Breast epithelium (tissue), 4 donors: ENCODE measurements at places on chromosomes 4 and X. TPM values are rescaled to one million over a fixed set of nuclear protein-coding genes. Genes with fewer than 3 reads are reported as not detected.

Gene HS6ST2
- total RNA-seq: 1.3 TPM

Gene YIPF6
- total RNA-seq: 25.3 TPM

Gene WDFY3
- 156 TPM for total RNA-seq

Gene TMSB15C
- total RNA-seq: 4.1 TPM

Gene CXCR3
- not detected for total RNA-seq

GRCh38 chr4:150976478-150977118 is 38.5 kb downstream of the LRBA start:
- H3K4me1 ChIP-seq: no peaks in the 10 kb centered on the region
- H3K27ac ChIP-seq: no peak overlapping the region
- DNase-seq: no peak
- H3K36me3 ChIP-seq: no peaks in the 10 kb centered on the region
- H3K4me3 ChIP-seq: no peak overlapping the region
- no peaks in the 10 kb centered on the region for H3K27me3 ChIP-seq

GRCh38 chr4:189445613-189446012 is 495.1 kb upstream of the FRG1 start:
- no peaks in the 10 kb centered on the region for H3K36me3 ChIP-seq
- no peak for DNase-seq
- H3K4me1 ChIP-seq: no peaks in the 10 kb centered on the region
- H3K27ac ChIP-seq: no peak overlapping the region

- H3K4me1 ChIP-seq: no peaks in the 10 kb centered on the region
- no peaks in the 10 kb centered on the region for H3K27me3 ChIP-seq
- no peak for DNase-seq
- H3K27ac ChIP-seq: no peak overlapping the region
- no peaks in the 10 kb centered on the region for H3K36me3 ChIP-seq
These were observed 73.9 kb upstream of the DIPK2B start for GRCh38 chrX:45274576-45274975.

GRCh38 chrX:140503714-140504351 is 1.0 kb downstream of the SOX3 start:
- H3K4me1 ChIP-seq: no peaks in the 10 kb centered on the region
- H3K27me3 ChIP-seq: peaks cover 99% of the 10 kb centered on the region
- H3K36me3 ChIP-seq: no peaks in the 10 kb centered on the region
- peak overlapping the region; percentile 23 for H3K4me3 ChIP-seq
- DNase-seq: no peak
- H3K27ac ChIP-seq: no peak overlapping the region

DNA sequence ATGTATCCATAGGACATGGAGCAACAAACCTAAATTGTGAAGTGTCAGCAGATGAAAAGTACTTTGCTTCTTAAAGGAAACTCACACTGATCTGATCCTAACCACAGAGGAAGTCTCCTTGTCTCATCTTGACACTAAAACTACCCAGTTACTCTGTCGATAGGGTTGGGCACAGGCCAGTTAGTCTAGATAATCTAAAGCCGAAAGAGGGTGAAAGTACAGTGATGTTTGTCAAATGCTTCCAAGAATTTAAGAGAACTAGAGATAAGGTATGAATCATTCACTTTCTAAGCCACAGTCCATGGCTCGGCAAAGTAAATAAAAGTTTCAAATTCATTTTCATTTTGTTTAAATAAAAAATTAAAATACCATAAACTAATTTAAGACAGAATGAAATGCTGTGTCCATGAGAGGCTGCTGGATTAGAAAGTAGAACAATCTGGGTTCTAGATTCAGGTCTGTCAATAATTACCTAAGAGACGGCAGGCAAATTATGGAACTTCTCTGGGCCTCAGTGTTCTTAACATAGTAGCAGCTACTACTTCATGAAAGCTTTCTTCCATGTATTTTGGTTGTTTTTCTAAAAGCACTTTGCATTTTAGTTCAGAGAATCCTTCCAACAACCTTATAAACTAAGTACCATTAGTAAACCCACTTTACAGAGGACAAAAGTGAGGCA is 176.7 kb downstream of the LDB2 start:
- H3K27me3 ChIP-seq: no peaks in the 10 kb centered on the region
- peak overlapping the region; percentile 69 for H3K27ac ChIP-seq
- no peaks in the 10 kb centered on the region for H3K4me1 ChIP-seq
- H3K36me3 ChIP-seq: no peaks in the 10 kb centered on the region
- no peak for DNase-seq

GRCh38 chr4:139633661-139634060 is 32.0 kb upstream of the MGST2 start:
- H3K36me3 ChIP-seq: no peaks in the 10 kb centered on the region
- H3K27ac ChIP-seq: no peak overlapping the region
- H3K4me1 ChIP-seq: no peaks in the 10 kb centered on the region
- DNase-seq: no peak
- no peaks in the 10 kb centered on the region for H3K27me3 ChIP-seq

- H3K27me3 ChIP-seq: no peaks in the 10 kb centered on the region
- no peak for DNase-seq
- no peak overlapping the region for H3K4me3 ChIP-seq
- no peaks in the 10 kb centered on the region for H3K36me3 ChIP-seq
These were observed 167.2 kb downstream of the LHFPL1 start for GRCh38 chrX:112512509-112512908.

DNA sequence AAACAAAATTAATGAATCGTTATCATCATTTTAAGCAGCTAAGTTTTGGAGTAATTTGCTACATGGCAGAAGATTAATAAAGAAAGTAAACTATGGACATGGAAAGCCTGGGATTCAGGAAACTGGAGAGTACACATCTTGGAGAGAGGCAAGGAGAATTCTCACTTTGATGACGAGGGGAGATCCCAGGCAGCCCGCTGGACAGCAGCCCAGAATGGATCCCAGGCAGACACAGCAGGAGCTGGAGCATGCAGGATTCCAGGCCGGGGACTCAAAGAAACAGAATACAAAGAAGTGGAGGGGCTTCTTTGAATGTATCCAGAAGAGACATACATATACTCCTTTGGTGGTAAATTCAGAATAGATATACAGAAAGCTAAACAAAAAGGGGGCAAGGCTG is 118.0 kb upstream of the ATP6AP2 start:
- no peak overlapping the region for H3K27ac ChIP-seq
- no peaks in the 10 kb centered on the region for H3K4me1 ChIP-seq
- no peaks in the 10 kb centered on the region for H3K36me3 ChIP-seq
- no peak overlapping the region for H3K4me3 ChIP-seq
- peaks cover 54% of the 10 kb centered on the region for H3K27me3 ChIP-seq
- DNase-seq: no peak

- no peak overlapping the region for H3K27ac ChIP-seq
- no peak for DNase-seq
- H3K36me3 ChIP-seq: no peaks in the 10 kb centered on the region
- no peak overlapping the region for H3K4me3 ChIP-seq
- H3K27me3 ChIP-seq: no peaks in the 10 kb centered on the region
These were observed 2121.5 kb upstream of the AGA start for GRCh38 chr4:179563741-179564140.

DNA sequence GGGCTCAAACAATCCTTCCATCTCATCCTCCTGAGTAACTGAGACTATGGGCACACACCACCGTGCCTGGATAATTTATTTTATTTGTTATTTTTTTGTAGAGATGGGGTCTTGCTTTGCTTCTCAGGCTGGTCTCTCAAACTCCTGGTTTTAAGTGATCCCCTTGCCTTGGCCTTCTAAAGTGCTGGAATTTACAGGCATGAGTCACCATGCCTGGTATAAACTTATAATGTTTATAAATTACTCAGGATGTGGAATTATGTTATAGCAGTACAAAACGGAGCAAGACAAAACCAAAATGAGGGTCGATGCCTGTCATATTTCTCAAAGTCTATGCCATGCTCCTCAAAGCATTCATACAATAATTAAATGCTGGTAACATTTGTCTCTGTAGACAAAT is 29.8 kb upstream of the TEX13C start:
- no peak overlapping the region for H3K27ac ChIP-seq
- no peak for DNase-seq
- no peaks in the 10 kb centered on the region for H3K4me1 ChIP-seq

DNA sequence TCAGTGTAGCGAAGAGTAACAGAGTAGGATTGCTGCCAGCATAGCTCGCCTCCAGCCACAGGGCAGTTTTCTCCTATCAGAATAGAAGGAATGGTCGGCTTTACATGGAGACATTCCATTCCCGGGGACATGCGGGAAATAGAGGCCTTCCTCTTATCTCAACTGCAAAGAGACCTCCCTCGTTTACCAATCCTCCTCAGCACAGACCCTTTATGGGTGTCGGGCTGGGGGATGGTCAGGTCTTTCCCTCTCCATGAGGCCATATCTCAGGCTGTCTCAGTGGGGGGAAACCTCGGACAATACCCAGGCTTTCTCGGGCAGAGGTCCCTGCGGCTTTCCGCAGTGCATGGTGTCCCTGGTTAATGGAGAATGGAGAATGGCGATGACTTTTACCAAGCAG is 285.0 kb downstream of the ASMT start:
- H3K27ac ChIP-seq: no peak overlapping the region
- H3K4me3 ChIP-seq: no peak overlapping the region
- H3K4me1 ChIP-seq: no peaks in the 10 kb centered on the region

DNA sequence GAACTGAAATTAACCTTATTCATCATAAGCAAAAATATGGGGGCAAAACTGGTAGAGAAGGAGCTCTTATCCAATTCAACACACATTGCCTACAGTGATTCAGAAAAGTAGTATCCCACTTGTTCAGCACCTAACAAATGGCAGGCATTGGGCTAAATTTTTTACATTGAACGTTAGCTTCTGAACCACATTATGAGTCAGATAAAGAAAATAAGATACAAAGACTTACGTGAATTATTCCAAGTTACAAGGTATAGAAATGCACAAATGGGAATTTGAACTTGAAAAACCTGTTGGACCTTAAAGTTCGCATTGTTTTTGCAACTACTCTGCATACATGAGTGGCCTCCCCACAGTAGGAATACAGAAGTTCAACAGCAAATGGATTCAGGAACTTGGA is 210.6 kb downstream of the LDB2 start:
- no peaks in the 10 kb centered on the region for H3K36me3 ChIP-seq
- no peak overlapping the region for H3K27ac ChIP-seq
- H3K4me1 ChIP-seq: no peaks in the 10 kb centered on the region
- no peaks in the 10 kb centered on the region for H3K27me3 ChIP-seq

GRCh38 chr4:145217349-145217748 is 37.0 kb upstream of the OTUD4 start:
- no peak for DNase-seq
- H3K27ac ChIP-seq: no peak overlapping the region
- no peak overlapping the region for H3K4me3 ChIP-seq

DNA sequence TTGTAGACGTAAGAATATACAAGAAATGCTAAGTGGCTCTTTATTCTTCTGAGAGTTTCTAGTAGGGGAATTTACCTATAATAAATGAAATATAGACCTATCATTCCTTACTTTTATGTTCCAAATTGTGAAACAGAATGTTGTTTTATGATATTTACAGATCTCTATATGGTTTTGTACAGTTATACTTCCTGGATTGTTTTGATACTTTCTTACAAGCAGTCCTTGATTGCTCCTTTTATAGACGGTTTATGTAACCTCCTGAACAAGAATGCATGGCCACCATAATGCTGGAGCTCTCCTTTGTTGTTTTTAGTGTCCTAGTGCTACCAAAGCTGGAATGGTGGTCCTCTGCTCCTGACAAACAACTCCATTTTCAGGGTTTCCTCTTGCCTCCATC is 91.7 kb upstream of the RPA4 start:
- DNase-seq: no peak
- H3K4me3 ChIP-seq: no peak overlapping the region
- no peaks in the 10 kb centered on the region for H3K36me3 ChIP-seq

GRCh38 chrX:138664016-138664415 is 47.5 kb downstream of the FGF13 start:
- no peaks in the 10 kb centered on the region for H3K36me3 ChIP-seq
- no peaks in the 10 kb centered on the region for H3K27me3 ChIP-seq
- no peak overlapping the region for H3K27ac ChIP-seq
- DNase-seq: no peak

DNA sequence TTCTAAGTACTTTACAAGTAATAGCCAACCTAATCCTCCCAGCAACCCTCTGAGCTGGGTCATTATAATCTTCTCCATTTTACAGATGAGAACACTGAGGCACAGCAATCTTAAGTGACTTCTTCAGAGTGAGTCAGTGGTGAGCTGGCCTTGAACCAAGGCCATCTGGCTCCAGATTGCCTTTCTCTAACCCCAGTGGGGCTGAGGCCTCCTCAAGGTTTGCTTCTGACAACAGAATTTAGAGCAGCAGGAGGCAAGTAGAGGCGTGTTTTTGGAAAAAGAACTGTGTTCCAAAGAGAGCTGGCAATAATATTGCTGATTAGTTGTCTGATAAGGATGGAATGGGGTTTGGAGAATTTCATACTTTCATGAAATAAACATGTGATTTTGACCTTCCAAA is 41.2 kb downstream of the PIR start:
- H3K27ac ChIP-seq: no peak overlapping the region
- H3K36me3 ChIP-seq: no peaks in the 10 kb centered on the region
- no peak overlapping the region for H3K4me3 ChIP-seq
- DNase-seq: no peak

DNA sequence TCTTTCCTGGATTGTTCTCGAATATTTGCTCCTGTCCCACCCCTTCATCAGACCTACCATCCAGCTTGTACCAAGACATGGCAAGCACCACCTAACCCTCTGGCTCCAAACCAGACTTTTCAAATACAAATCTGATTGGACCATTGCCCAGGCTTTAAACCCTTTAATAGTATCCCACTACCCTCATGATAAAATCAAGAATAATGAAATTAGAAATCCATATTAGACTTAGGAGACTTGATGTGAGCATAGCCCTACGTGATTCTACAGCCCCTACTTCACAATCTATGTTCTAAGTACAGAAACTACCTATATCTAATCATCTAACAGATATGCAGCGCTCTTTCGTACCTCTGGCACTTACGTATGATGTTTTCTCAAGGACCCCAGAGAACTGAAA is 375.2 kb upstream of the CPEB2 start:
- H3K4me3 ChIP-seq: no peak overlapping the region
- no peak overlapping the region for H3K27ac ChIP-seq
- no peaks in the 10 kb centered on the region for H3K36me3 ChIP-seq
- no peaks in the 10 kb centered on the region for H3K4me1 ChIP-seq
- no peak for DNase-seq

- peaks cover 8% of the 10 kb centered on the region for H3K4me1 ChIP-seq
- no peaks in the 10 kb centered on the region for H3K27me3 ChIP-seq
- no peaks in the 10 kb centered on the region for H3K36me3 ChIP-seq
- peak overlapping the region; percentile 76 for H3K4me3 ChIP-seq
- peak overlapping the region; percentile 99 for H3K27ac ChIP-seq
These were observed 840 bp upstream of the CLCN3 start for GRCh38 chr4:169619518-169619957.

DNA sequence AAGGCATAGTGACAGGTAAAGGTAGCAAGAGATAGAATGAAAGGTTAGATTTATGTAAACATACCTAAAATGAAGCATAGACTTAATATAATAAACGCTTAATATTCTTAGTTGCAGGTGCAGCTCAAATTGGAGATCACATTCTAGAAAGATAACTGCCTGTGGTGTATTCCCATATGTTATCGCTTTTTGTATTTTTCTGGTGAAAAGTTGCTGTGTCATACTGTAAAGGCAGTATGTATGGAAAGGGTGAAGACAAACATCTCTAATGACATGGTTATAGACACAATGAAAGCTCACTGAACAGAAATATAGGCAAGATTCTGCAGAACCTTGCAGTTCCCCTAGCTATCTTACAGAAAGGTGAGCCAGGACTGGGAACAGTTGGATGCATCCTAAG is 240.3 kb downstream of the DCLK2 start:
- H3K4me3 ChIP-seq: no peak overlapping the region
- no peaks in the 10 kb centered on the region for H3K27me3 ChIP-seq
- no peaks in the 10 kb centered on the region for H3K4me1 ChIP-seq
- no peak overlapping the region for H3K27ac ChIP-seq
- H3K36me3 ChIP-seq: no peaks in the 10 kb centered on the region
